HuH-7.5 (cell line): ENCODE measurements at places on chromosomes 16 and 17.

DNA sequence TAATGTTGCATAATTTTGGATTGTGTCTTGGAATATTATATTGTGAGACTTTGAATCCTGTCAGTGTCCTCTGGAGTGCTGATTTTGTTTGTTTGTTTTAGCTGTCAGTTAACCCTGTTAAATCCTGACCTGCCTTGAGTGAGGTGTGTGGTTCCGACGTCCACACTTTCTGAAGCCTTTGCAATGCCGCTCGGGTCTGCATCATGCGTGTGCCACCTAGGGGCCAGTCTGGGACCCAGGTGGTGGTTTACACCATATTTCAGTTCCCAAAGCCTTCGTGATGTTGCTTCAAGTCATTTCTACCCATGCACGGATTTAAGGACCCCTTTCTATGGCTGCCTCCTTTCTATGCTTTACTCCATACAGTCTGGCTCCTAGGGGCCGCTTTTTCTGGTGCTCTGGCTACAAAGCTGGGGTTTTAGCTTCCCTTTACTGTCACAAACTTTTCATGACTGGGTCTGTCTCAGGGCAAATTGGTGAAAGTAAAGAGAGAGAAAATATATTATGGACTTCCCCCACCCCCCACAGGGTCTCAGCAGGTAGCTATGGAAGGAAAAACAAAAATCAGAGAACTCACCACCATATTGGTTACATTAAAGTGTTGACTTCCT is 11.4 kb upstream of the OR4D1 start:
- DNase-seq, result peak; percentile 43

- peak; percentile 63 for DNase-seq
Measured at GRCh38 chr16:3065069-3065741, at the start of gene IL32. Gene IL32, plus strand, starts transcription at chr16:3065640. Its CDS starts 172 bp downstream, at chr16:3065812.

GRCh38 chr17:35577830-35578196 is 558 bp downstream of the PEX12 start:
- no peak for DNase-seq

DNA sequence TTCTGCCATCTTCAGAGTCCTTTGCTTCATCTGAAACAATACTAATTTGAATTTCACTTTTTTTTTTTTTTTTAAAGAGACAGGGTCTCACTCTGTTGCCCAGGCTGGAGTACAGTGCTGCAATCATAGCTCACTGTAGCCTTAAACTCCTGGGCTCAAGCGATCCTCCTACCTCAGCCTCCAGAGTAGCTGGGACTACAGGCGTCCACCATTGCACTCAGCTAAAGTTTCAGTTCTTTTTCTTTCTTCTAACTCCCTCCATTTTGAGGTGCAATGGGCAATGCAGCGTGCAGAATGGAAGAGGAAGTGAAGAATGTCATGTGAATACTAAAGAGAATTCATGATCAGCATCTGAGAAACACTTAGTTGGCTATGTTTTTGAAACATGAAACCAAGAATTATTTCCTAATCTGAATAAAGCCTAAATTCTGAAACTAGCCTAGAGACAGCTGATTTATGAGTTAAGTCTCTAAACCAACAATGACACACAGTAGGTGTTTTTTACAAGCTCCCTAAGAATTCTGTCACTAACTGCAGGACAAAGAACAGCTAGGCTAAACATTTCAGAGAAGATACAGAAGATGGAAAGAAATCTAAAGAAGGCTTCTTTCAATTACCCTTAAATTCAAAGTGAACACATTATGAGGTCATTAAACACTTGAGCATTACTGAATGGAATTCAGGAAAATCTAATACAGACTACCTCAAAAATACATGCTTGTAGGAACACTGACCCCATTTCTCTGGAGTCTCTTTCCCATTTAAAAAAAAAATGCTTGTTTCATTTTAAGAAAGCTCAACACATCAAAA is 21.0 kb downstream of the SNN start:
- no peak for DNase-seq

DNA sequence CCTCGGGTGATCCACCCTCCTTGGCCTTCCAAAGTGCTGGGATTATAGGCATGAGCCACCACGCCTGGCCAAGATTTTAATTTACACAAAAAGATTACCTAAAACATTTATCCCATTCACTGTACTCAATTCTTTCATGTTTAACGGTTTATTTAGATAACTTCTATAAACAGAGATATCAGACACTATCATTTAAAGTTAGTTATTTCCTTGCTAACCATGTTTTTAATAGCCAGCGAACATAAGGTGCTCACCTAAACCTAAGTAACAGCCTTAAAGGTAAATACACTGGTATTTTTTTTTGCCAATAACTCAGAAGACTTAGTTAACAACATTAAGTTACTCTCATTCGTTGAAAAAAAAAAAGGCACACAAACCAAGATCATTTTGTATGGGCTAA is 82.0 kb upstream of the C17orf78 start:
- DNase-seq, result no peak

- no peak for DNase-seq
Measured at GRCh38 chr16:20336955-20337354, 9.6 kb upstream of the GP2 start.

GRCh38 chr16:24328835-24329452 is 72.8 kb downstream of the CACNG3 start:
- no peak for DNase-seq

- DNase-seq, result no peak
Measured at GRCh38 chr17:49962599-49963308, 6.2 kb upstream of the DLX4 start.

DNA sequence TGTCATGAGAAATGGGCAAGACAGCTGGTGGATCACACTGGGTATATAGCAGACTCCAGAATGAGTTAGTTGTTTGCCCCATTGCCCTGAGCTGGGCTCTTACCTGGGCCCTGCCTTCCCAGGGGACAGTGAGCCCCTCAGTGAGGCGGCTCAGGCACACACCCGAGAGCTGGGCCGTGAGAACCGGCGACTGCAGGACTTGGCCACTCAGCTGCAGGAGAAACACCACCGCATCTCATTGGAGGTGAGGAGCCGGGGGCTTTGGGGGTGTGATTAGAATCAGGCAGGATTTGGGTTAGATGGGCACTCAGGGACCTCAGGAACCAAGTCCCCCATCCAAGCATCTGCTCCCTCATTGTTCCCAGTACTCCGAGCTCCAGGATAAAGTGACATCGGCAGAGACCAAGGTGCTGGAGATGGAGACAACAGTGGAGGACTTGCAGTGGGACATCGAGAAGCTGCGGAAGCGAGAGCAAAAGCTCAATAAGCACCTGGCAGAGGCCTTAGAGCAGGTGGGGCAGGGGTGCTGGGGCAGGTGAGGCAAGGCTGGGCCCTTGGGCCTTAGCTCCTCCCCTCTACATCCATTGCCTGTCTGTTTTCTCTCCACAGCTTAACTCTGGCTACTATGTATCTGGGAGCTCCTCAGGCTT is 2.8 kb downstream of the RNF40 start:
- DNase-seq, result no peak

- no peak for DNase-seq
Measured at GRCh38 chr16:49727611-49728010, 128.3 kb downstream of the ZNF423 start.

DNA sequence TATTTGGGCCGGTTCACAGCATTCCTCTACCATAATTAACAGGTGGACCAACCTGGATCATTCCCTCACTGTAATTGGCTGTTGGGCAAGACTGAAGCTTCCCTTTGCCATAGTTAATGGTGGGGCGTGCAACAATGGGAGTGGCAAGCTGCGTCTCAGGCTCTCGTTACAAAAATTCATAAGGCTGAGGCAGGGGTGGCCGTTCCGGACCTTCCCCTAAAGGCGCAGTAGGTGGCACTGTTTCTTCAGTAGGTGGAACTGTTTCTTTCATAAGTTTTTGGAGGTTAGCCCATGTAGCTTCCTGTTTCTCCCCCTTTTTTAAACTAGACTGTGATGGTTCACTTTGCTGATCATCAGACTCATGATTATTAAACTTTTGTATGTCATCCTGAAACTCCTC is 17.0 kb upstream of the TMC5 start:
- DNase-seq, result no peak

GRCh38 chr16:88349903-88350900 is 32.6 kb upstream of the ZNF469 start:
- DNase-seq, result no peak

DNA sequence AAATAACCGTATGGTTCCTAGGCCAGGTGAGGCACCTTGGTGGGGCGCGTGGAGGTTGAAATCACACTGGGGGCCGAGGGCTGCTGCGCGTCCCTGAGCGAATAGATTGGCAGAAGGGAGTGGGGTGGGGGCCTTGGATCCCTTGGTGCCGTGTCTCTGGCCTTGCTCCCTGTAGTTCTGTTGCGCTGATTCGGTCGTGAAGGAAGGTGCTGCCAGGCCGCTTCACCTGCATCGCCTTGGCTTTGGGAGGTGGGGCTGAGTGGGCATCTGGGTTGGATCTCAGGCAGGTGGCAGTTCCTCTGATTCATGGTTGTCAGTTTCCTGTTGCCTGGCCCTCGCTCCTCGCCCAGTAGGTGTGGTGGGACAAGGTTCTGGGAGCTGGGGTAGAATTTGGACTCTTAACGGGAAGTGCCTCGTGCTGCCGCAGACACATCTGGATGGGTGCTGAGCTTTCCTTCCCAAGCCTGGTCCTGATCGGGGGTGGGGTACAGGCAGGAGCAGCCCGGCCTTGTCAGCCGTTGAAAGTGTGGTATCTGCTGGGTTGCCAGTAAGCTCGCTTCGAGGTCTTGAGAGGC is 30.1 kb downstream of the PGS1 start:
- no peak for DNase-seq
